ENCODE measurements at places on chromosomes 12 and 14.

DNA sequence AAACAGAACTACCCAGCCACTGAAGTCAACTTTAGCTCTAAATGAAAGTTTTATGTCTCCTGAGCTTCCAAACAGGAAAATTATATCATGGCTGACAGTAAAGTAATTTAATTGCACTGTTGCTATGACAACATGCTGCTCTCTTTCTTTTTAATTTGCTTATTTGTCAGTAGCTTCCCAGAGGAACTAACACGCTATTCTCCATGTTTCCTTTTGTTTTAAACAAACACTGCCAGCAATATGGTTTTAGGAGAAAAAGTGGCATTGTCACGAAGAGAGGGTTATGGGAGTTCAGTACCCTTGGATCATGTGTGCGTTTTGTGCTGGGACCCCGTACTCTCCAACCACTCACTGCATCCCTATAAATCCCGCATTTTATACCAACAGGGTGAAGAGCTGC lies 1.9 kb downstream of the FOXN3 start:
- peak; percentile 59 for DNase-seq

GRCh38 chr12:120367233-120367923 lies 1.6 kb downstream of the MSI1 start:
- DNase-seq, result peak; percentile 31

GRCh38 chr14:96762650-96763049 lies 34.5 kb upstream of the VRK1 start:
- peak; percentile 65 for DNase-seq

DNA sequence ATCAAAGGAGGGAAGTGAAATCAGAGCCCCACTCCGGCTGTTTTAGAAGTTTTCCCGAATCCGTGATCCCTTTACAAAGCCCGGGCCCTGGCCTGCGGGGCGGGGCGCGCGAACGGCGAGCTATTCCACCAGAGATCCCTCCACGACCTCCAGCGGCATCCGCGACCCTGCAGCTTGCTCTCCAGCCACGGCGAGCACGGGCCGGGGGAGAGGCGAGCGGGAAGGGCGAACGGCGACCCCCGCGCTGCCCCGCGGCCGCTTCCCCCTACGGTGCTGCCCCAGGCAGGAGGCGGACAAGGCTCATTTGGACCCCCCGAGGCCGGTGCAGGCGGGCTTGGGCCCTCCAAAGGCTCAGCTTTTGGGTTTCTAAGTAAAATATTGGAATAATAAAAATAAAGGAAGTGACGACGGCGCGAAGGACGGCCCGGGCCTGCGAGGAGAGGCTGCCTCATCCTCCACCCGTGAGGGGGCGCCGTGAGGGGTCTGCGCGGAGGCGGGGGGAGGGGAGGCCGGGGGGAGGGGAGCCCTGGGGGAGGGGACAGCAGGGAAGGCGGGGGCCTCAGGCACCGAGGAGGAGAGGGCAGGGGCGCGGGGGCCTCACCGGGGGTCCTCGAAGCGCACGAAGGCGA lies 613 bp downstream of the SRSF9 start:
- peak; percentile 51 for DNase-seq

GRCh38 chr12:29796823-29797263 lies 13.1 kb upstream of the TMTC1 start:
- peak; percentile 93 for DNase-seq

- DNase-seq, result peak; percentile 34
These were observed 225.7 kb downstream of the TMTC2 start for GRCh38 chr12:82912406-82912805.
